CD4-positive, alpha-beta T cell treated with Interleukin-12 subunit alpha and Interleukin-12 subunit beta, for 1 hour (primary cell): ENCODE measurements at places on chromosomes 13 and 19.
A peak's percentile ranks its signal among the peaks of the same experiment; 100 is the strongest.

DNA sequence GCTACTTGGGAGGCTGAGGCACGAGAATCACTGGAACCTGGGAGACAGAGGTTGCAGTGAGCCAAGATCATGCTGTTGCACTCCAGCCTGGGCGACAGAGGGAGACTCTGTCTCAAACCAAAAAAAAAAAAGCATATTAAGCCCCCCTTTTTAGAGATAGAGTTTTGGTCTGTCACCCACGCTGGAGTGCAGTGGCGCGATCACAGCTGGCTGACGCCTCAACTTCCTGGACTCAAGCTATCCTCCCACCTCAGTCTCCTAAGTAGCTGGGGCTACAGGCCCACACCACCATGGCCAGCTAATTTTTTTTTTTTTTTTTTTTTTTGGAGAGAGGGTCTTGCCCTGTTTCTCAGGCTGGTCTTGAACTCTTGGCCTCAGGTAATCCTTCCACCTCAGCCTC, 34.2 kb upstream of the MAP3K10 start:
- no peak for DNase-seq

- no peak for DNase-seq
Observed at GRCh38 chr13:53136554-53137215, 108.1 kb downstream of the OLFM4 start.

GRCh38 chr13:94028234-94028633, 451.2 kb downstream of the DCT start:
- no peak for DNase-seq

DNA sequence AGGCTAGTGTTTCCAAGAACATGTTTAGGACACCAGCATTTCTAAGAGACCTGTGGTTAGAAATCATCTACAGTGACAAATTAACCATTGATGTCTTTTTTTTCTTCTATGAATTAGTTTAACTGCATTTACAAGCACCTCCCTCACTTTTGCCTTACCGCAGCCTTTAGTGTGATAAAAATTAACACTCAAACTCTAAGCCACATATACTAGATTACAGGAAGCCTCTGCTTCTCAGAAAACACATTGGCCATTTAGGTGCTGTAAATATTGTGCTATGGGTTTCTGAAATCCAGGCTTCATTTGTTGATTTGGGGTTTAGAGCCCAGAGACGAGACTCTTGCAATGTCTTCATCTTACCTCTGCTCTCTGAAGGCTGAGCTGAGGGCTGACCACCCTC, 34.6 kb upstream of the OLFM4 start:
- no peak for DNase-seq

- no peak for DNase-seq
Observed at GRCh38 chr13:58587183-58587582, 955.6 kb downstream of the PCDH17 start.

DNA sequence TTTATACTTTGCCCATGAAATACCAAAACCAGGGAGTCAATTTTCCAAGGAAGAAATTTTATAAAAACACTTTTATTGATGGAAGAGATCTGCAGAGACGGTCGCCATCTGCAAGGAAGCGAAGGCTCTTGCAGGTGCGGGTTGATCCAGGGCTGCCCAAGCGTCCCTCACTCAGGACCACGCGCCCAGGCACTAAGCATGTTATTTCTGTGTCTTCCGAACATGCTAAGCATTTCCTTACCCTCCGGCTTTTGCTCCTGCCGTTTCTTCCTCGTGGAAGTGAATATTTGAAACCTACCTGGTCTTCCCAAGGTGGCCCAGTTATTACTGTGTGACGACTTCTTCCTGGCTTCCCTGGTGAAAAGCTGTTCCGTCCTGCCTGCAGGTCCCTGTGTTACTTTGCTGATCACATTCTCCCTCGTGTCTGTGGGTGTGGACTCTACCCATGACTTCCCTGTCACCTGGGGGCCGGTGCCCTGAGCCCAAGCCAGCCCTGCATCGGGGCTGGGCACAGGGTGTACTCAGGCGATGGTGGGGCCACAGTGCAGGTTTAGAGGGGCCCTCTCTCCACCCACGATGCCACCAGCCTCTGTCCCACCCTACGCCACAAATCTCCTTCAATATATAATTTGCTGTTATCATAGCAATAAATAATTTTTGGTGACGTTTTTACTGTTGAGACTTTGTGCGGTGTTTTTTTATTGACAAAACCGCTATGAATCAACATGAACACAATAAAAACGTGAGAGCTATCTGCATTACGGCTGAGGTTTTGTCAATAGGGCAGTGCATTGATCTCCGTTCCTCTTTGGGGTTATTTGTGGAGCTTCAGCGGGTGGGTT, 119.4 kb downstream of the URI1 start:
- no peak for DNase-seq

DNA sequence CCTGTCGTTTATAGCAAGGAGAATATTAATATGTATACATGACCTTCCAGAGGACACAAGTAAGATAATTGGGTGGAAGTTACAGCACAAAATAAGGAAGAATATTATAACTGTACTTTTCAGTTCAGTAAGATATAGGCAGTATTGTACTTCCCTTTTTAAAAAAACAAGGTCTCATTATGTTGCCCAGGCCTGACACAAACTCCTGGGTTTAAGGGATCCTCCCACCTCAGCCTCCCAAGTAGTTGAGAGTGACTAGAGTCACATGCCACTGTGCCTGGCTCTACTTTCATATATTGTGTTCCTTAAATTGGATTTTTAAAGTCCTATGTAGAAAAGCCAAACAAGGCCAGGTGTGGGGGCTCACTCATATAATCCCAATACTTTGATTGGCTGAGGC, 19.5 kb upstream of the MAB21L1 start:
- DNase-seq, result no peak

- peak; percentile 40 for DNase-seq
Observed at GRCh38 chr19:11446652-11447301, 11.3 kb downstream of the PRKCSH start.

DNA sequence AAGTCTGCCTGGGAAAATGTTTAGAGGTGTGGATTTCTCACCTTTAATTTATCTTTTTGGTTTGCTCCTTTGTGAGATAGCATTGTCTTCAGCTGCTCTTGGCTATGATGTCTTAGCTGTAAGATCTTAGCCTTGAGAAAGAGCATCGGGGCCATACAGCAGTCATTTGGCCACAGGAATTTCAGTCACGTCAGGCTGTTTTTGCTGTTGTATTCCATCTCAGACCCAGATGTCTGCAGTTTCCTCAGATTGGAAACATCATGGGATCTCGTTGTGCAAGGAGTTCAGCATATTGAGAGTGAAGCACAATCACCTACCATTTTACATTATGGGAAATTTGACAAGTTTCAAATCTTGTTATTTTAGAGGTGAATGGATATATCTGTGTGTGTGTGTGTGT, 89.3 kb upstream of the C1QTNF9B start:
- DNase-seq, result no peak

GRCh38 chr19:38850436-38850975, 720 bp upstream of the HNRNPL start:
- DNase-seq, result no peak

DNA sequence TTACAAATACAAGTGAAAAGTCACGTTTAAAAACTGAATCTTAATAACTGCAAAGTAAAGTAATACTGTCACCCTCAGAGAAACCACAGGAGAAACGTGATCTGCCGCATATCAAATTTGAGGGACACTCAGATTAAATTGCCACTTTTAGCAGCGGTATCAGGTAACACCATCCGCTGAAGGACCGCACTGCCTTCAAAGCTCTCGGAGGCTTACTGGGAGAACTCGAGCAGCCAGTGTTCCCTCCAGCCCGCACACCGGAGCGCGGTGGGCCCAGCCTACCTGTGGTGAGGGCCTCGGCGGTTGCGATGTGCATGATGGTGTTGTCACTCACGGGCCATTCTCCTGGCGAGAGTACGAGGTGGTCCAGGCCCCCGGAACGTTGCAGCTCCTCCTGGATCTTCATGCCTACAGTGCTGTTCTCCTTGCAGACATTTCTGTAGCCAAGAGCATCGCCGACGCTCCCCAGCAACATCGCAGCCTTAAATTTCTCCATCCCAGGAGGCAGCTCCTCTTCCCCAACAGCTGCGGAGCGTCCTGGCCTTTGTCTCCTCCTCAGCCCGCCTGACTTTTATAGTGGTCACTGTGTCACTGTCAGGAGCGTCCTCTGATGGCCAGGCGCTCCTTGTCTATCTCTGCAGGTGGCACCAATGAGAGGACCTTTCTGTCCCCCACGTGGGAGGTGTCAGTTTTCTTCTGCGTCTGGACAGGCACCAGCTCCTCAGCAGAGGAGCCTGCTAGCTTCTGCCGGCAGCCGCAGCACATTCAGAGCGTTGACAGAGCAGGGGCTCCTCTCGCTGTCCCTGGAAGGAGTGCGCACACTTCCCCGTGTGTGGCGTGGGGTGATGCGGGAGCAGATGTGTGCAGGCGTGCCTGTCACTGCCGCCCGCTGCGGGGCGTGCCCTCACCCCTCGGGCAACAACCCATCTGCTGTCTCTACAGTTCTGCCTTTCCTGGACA, at the start of gene ADPRHL1:
ADPRHL1 (minus strand) TSS at position 547 of the 960 bp plus-strand sequence; CDS start at position 496, 51 bp downstream.
- DNase-seq, result no peak

GRCh38 chr13:31951215-31951678, 80.3 kb upstream of the FRY start:
- DNase-seq, result peak; percentile 46

DNA sequence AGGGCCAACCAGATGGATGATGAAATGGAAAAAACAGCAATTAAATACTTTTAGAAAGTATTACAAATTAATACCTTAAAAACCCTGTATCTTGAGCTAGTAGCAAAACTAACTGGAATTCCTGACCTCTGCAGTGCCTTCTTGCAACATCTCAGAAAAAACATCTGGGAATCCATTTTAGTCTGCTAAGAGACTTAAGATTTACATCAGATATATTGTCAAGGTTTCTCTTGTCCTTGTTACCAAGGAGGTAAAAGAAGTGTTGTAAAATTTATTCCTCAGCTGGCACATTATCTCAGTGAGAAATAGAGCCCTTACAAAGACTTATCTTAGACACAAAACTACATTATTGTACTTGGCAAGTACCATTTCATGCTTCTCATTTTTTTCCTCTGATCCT, 18.5 kb downstream of the KCNRG start:
- DNase-seq, result no peak

DNA sequence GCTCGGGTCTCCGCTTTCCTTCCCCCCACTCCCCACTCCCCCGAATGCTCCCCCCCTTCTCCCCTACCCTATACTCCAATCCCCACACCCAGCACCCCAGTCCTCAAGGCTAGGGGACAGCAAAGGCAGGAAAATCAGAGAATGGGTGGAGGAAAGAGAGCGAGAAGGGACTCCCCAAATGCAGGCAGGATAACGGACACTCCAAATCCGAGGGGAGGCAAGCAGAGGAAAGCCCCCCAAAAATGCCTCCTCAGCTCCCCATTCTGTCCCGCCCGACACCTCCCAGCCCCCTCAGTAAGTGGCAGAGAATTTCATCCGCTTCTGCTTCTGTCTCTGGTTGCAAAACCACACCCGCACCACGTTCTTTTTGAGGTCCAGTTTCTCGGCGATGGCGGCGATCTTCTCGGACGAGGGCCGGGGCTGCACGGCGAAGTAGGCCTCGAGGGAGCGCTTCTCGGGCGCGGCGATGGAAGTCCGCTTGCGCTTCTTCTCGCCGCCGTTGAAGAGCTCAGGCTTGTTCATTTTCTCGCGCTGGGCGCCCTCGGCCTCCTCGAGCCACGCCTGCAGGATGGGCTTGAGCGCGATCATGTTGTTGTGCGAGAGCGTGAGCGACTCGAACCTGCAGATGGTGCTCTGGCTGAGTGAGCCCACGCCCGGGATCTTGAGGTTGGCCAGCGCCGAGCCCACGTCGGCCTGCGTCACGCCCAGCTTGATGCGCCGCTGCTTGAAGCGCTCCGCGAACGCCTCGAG, 2.1 kb downstream of the POU4F1 start:
- DNase-seq, result no peak

DNA sequence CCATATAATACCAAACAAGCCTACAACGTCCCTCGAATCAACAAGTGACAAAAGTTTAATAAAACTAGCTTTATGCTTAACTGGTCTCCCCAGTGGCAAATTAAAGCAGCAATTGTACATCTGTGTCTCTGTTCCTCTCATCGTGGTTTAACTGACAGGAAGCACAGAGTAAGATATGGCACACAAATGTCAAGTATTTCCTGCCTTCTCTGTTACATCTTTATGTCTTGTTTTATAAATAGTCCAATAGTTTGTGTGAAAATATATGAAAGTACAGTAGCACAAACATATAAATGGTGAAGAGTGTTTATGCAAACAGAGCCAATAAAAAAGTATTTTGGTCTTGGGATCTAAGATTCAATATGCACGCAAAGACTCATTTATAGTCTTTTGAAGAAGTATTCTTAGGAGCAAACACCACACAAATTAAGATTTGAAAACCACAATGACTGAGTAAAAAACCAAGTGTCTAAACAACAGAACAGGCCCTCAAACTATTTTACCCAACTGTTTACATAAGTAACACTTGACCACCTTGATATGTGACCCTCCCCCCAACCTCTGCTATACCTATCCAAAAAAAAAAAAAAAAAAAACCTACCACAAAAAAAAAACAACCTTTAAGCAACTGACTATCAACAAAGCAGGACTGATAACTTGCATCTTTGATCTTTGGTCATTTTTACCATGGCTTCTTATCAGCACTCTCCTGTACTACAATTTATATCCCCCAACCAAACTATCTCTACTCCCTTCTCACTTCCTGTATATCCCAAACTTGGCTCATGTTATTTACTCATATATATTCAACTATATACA, 14.0 kb downstream of the ELF1 start:
- DNase-seq, result peak; percentile 68

DNA sequence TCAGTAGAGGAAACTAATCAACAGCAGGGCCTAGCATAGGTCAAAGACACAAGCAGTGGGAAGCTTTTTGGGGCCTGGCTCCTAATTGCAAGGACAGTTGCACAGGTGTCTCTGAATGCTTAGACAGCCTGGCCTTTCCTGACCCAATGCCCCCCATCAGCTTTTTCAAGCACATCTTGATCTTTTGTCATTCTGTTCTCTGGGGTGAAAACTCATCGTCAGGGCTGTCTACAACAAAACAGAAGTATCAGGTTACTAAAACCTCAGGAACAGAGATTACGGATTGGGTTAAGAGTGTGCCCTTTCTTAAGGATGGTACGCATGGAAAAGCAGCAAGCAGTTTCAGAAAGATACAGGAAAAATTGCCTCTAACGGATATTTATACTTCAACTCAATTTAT, 8.3 kb upstream of the ZNF254 start:
- DNase-seq, result no peak

- DNase-seq, result no peak
Observed at GRCh38 chr13:95420501-95420900, 119.2 kb upstream of the ABCC4 start.

- DNase-seq, result no peak
Observed at GRCh38 chr19:53422551-53422950, 9.2 kb upstream of the ZNF761 start.

- DNase-seq, result no peak
Observed at GRCh38 chr19:18311502-18312091, 11.3 kb downstream of the LSM4 start.

DNA sequence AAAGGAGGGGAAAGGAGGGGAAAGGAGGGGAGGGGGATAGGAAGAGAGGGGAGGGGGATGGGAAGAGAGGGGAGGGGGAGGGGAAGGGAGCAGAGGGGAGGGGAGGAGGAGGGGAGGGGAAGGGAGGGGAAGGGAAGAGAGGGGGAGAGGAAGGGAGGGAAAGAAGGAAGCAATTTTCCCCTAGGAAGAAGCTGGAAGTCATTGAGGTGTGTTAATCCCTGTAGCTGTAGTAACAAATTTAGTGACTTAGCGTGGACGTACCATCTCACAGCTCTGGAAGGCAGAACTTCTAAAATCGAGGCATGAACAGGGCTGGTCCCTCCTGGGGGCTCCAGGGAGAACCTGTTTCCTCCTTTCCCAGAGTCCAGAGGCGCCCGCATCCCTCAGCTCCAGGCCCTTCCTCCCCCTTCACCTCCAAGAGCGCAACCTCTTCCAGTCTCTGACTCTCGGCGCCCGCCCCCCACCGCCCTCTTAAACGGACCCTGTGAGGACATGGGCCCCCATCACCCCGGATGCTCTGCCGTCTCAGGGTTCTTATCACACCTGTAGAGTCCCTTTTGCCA, 5.6 kb upstream of the CDC34 start:
- no peak for DNase-seq
